ENCODE measurements at places on chromosomes 16 and 17.

DNA sequence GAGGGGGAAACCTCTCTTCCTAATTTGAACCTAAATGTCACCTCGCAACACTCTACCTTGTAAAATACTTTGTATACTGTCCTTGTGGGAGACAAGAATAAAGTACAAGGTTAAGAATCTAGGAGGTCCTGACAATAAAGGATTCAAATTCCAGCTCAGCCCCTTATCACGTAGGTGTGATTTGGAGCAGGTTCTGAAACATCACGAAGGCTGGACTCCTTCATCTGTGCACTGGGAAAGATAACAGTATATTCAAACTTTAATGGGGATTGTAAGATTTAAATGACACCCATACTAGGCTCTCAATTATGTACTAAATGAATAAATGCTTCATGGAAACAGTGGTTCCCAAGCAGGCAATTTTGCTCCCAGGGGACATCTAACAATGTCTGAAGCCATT is 2.1 kb downstream of the TXNDC11 start:
- DNase-seq = no peak

- DNase-seq = no peak
Measured at GRCh38 chr17:70102531-70102930, 27.5 kb downstream of the KCNJ16 start.

DNA sequence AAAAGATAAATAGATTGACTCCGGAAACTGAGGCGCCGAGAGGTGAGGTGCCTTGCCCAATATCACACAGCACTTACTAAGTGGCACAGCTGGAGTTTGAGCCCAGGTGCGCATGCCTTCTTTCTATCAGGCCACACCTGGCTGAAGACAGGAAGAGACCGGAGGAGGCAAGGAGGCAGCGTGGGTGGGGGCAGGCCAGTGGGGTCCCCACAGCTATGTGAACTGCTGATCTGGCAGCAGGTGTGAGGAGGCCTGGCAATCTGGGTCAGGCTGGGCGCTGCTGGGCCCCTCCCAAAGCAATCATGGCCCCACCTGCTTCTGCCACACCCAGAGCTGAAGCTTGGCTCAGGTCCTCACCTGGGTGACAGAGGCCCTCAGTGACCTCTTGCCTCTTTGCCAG is 1.9 kb upstream of the GDPD3 start:
- no peak for DNase-seq

DNA sequence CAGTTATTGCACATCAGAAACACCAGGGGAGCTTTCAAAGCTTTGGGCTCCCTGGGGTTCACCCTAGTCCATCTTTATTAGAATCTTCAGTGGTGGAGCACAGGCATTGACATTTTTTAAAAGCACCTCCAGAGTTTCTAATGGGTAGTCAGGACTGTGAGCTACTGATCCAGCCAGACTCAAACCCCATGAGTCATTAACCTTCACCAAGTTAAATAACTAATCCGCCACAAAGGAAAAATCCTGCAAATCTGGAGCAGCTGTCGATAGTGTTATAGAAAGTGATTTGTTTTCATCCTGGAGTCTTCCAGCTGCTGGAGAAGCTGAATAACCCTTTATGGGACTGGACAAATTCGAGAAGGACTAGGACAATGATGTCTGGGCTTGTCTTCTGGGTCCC is 93.2 kb upstream of the PIRT start:
- no peak for DNase-seq

GRCh38 chr17:27471321-27472269 is 15.3 kb downstream of the KSR1 start:
- no peak for DNase-seq

GRCh38 chr16:64654178-64654577 is 467.7 kb downstream of the CDH11 start:
- no peak for DNase-seq

DNA sequence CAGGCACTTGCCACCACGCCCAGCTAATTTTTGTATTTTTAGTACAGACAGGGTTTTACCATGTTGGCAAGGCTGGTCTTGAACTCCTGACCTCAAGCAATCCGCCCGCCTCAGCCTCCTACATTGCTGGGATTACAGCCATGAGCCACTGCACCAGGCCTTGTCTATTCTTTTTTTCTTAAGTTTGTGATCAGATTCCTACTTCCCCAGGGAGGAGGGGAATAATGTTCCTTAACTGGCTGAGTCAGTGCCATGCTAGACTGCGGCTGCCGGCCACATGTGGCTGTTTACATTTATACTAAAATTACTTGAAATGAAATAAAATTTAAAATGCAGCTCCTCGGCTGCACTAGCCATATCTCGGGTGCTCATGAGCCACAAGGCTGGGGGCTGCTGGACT is 27.8 kb upstream of the USP36 start:
- no peak for DNase-seq

DNA sequence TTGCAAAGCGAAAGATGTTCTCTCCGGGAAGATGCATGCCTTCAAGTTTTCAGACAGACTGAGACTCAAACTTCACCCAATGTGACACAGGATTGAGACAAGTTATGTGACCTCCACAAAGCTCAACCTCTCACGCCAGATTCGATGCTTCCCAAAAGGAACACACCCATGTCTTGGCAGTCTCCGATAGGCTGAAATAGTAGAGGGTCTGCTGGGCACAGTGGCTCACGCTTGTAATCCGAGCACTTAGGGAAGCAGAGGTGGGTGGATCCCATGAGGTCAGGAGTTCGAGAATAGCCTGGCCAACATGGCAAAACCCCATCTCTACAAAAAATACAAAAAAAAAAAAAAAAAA is 22.1 kb downstream of the ZFHX3 start:
- no peak for DNase-seq

DNA sequence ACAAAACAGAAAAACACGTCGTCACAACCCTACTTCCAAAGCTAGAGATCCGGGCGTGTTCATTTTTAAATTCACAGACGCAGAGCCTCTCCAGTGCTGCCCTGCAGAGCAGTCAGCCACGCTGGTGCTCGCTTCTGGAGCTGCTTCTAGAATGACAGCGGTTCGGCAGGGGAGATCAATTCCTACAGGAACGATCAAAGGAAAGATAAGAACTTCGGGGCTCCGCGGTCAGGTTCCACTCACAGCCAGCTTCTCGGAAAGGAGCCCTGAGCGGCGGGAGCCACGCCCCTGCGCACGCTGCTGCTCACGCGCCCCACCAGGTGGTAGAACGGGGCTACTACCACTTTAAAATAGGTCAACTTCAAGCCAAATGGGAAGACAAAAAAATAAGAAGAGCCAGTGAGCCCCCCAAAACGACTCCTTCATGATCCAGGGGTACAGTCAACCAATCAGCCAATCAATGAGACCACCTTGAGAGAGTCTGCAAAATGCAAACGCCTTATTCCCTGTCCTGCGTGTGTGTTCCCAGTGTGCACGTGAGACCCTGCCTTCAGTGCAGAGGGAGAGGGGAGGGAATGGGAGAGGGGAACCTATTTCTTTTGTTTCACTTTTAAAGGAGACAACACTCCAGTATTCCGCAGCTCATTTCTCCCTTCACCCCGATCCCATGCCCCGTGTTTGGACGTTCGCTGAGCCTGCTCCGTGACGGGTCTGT is 209.7 kb downstream of the RBFOX3 start:
- no peak for DNase-seq

- no peak for DNase-seq
Measured at GRCh38 chr17:77607606-77608005, 350.9 kb upstream of the TNRC6C start.

GRCh38 chr17:64377769-64378282 is 12.8 kb downstream of the PECAM1 start:
- DNase-seq = no peak

DNA sequence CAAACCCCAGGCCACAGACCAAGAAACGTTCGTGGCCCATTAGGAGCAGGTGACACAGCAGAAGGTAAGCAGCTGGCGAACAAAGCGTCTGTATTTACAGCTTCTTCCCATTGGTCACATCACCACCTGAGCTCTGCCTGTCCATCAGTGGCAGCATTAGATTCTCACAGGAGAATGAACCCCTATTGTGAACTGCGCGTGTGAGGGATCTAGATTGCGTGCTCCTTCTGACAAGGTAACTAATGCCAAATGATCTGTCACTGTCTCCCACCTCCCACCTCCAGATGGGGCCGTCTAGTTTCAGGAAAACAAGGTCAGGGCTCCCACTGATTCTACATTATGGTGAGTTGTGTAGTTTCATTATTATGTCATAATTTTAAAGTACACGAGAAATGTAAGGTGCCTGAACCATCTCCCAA is 186.3 kb downstream of the CPPED1 start:
- no peak for DNase-seq

- DNase-seq = no peak
Measured at GRCh38 chr16:31869511-31870201, 4.0 kb upstream of the ZNF267 start.

DNA sequence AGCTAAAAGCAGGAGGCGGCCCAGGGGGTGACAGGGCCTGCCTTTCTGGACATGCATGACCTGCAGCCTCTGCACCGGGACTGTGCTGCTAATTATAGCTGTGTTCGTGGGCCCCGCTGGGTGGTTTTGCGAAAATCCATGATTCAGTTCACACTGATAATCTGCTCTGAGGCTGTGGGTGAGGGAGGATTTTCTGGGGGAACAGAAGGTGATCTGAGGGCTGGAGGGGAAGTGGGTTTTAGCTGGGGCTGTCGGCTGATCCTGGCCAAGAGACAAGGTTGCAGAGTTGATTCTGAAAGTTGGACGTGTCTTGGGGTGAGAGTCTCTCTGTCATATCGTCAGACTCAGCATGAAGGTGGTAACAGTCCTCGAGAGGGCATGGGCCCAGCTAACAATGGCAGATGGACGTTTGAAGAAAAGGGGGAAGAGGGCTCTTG is 187.5 kb upstream of the ZNF469 start:
- DNase-seq = no peak

DNA sequence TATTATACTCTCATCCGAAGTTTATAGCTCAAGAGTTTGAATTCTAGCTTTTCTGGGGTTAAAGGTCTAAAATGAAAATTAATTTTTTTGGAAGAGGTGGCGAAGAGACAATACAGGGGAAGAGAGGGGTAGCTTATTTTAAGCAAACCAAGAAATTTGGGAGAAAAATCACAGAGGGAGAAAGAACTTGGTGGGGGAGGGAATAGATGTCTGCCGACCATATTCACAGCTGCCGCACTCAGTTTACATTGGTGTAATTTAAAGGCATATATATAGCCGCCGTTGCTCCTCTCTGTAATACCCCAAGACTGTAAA is 6.5 kb upstream of the ZFHX3 start:
- DNase-seq = no peak

DNA sequence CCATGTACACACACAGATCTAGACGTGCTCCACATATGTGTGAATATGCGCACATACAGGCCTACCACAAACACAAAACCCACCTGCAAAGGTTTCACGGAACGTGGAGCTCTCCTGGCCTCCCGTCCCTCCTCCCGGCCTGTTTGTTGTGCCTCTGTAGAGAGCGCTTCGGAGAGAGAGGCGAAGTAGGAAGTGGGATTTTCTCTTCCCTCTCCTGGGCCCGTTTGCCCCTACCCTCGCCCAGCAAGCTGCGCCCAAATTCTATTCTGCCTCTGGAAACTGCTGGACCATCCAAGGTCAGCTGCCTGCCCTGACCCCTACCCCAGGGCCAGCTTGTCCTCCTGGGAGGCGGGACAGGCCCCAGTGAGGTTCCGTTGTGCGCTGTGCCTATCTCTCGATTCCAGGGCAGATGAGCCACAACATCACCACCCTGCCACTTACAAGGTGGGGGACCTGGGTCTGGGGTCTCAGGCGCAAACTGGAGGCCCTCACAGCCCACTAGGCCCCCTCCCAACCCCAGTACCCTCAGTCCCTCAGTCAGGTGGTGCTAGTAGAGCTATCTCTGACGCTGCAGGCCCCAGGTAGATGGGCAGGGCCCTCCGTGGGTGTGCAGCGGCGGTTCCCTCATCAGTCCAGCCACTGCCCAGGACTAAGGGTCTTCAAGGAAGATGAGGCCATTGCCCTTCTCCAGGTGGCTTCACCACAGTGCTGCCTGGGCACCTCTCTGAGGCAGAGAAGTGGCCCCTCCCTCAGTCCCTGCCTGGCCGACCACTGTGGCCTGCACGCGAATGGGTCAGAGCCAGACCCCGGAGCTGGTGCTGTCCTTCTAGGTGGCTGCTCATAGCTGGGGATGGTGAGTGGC is 54.2 kb downstream of the BEAN1 start:
- DNase-seq = no peak

- DNase-seq = no peak
Measured at GRCh38 chr17:12985431-12986293, 32.2 kb downstream of the ELAC2 start.

GRCh38 chr17:79695797-79696609 is 34.7 kb upstream of the ENPP7 start:
- no peak for DNase-seq

- peak; percentile 55 for DNase-seq
Measured at GRCh38 chr16:12255919-12256665, 279.6 kb downstream of the SNX29 start.

- peak; percentile 57 for DNase-seq
Measured at GRCh38 chr17:45051060-45051719, at the start of gene DCAKD. TSS of gene DCAKD (minus strand) at chr17:45051632. CDS start at chr17:45034885, 16,747 bp downstream.

DNA sequence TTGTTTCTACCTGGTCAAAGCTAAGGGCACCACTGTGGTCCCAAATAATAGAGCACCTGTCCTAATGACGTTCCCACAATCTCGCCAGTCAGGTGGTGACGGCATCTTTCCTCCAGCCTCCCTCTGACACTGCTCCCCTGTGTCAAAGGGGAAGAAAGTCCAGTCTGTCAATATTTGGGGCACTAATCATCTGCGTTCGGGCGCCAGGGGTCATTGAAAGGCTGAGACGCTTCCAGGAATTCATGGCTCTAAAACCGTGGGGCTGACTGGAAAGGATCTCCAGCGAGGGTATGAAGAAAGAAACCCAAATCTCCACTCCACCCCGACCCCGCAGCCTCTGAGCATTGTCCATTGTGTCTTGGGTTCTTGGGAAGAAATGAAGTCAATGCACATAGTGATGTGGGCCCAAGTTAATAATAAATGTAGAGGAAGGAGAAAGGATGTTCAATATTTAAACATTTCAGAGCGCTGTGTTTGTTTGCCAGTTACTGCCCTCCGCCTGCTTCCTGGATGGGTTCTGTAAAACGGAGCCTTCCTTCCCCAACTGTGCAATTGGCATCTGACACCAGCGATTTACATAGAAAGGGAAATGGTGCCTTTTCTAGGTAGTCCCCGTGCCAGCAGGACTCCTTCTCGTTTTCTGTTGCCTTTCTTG is 103.2 kb downstream of the SOCS1 start:
- no peak for DNase-seq

DNA sequence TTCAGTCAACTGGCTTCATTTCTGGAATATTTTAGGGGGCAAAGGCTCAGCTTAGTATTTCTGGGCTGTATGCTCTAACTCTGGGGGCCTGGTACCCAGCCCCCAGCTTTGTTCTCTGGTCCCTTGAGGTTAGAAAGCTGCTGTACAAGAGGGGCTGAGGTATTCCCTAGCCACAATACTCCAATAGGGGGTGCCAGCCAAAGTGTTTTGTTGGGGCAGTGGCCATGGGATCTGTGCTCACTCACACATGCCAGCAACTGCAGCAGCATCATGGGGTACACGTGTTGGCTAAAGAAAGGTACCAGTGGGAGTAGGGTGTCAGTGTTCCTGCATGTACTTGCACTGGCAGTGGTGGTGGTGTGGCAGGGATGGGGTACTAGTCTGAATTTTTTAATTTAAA is 257.3 kb downstream of the CA10 start:
- DNase-seq = no peak
